WERI-Rb-1 (cell line): ENCODE measurements at places on chromosomes 4 and X.

DNA sequence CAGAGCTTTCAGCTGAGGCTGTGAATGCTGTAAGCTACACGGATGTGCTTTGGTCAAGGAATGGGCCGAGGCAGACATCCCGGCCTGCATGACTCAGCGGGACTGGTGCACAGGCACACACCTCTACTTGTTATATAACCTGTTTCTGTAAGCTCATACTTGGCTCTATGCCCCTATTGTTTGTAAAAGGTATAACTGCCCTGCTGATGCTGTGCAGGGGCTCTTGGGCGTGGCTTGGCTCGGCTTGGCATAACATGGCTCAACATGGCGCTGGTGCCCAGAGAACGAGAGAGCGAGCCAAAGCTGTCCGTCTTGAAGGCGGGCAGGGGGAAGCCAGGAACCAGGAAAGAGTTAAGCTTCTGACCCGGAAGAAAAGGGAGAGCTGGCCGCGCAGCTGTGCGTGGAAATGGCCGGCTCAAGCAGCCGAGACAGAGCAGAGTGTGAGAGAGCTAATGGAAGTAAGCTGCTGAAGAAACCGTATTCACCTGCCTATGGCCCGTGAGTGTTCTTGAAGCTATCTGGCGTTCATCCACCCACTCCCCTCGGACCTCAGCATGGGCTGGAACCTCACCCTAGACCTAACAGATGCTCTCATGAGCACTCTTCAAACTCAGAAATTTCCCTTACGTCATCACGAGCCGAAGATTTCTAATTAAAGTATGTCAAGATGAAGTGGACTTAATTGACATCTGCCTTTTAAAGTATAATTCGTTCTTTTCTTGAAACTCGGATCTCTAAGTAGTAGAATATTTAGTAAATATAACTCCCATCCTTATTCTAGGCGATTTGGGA lies 286.3 kb upstream of the AGA start:
- peak; percentile 18 for DNase-seq

DNA sequence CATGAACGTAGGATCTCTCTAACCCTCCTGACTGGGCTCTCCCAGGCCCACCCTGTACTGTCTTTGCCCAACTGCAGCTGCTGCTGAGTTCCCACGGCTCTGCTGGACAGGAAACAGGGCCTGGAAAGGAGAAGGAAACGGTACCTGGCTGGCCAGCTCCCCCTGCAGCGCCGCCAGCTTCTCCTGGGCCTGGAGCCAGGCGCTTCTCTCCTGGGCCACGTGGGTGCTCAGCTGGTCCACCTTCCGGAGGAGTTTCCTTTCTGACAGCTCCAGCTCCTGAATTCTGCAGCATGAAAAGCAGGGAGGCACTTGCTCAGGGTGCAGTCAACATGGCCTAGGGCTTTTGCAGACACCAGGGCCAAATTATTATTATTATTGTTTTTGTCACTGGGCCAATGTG lies 6.5 kb downstream of the C4orf50 start:
- no peak for DNase-seq

DNA sequence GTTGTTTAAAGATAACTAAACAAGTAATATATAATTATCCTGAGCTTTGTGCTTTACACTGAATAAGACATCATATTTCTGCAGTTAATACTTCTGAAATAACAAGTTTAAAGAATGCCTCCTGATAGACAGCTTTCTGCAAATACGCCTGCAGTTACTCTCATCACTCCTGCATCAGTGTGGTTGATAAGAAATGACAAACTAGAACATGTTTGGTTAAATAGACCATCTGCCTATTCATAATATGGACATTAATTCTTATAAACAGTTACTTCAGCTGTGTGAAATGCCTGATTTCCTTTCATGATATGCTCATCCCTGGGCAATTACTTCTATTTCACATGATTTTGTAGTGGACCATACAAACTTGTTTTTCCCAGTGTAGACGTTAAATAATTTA lies 7.0 kb upstream of the TENM3 start:
- DNase-seq: no peak

GRCh38 chr4:184156163-184156920 lies 61.3 kb downstream of the ENPP6 start:
- no peak for DNase-seq

DNA sequence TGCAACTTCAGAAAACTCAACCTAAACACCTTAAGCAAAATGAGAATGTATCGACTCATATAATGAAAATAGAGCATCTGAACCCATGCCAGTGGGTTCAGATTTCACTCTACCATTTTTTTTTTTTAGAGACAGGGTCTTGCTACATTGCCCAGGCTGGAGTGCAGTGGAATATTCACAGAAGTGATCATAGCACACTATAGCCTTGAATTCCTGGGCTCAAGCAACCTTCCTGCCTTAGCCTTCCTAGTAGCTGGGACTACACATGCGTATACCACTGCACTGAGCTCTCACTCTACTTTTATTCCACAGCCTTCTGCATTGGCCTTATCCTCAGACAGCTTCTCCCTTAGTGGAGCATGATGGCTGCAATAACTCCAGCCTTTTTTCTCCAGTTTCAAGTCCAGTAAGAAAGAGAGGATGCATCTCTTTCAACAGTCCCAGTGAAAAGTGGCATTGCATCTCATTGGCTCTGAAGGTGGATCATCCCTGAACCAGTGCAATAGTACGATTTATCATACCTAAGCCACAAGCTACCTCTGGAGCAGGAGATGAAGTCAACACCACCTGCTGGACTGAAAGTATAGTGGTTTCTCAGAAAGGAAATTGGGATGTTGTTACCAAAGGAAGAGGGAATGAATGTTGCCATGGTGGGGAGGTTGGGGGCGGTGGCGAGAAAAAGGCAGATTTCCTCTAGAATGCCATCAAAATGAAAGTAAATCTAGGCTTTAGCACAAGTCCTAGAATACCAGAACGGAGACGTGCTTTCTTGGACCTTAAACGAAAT lies 2.0 kb upstream of the SOD3 start:
- DNase-seq: no peak

- DNase-seq: no peak
These were observed 18.9 kb upstream of the SCRG1 start for GRCh38 chr4:173417833-173418232.

GRCh38 chr4:76305971-76306881 lies at the start of gene STBD1:
TSS of gene STBD1 (plus strand) at chr4:76306733. CDS start at chr4:76306770, 37 bp downstream.
- DNase-seq: peak; percentile 82

GRCh38 chrX:154460326-154460725 lies 2.2 kb downstream of the PLXNA3 start:
- DNase-seq: peak; percentile 40

- DNase-seq: no peak
These were observed 421.9 kb upstream of the DIPK2B start for GRCh38 chrX:45622538-45622937.

- peak; percentile 34 for DNase-seq
These were observed 901 bp downstream of the JADE1 start for GRCh38 chr4:128810331-128810870.

DNA sequence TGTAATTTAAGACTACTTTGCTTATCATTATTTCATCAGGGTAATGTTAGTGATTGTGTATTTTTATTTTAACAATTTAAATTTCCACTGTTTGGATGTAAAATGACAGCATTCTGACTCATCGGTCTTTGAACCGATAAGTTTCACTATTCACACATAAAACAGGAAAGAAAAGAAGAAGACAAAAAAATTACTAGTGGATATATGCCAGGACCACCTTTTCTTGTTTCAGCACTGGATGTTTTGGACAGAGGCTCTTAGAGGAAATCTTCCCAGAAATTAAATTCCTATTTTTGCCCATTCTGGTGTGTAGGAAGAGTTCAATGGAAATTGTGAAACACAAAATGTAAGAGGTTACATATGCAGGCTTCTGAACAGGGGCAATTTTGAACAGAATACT lies 57.4 kb downstream of the VEGFC start:
- no peak for DNase-seq

- DNase-seq: no peak
These were observed 30.4 kb downstream of the SCML1 start for GRCh38 chrX:17767734-17768133.

- no peak for DNase-seq
These were observed 320.3 kb upstream of the TECRL start for GRCh38 chr4:64729561-64729960.

DNA sequence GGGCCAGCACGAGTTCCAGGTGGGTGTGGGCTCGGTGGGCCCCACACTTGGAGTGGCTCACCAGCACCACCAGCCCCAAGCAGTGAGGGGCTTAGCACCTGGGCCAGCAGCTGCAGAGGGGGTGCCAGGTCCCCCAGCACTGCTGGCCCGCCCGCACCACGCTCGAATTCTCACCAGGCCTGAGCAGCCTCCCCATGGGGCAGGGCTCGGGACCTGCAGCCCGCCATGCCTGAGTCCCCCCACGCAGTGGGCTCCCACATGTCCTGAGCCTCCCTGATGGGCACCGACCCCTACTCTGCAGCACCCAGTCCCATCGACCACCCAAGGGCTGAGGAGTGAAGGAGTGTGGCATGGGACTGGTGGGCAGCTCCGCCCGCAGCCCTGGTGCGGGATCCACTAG lies 593.4 kb downstream of the GABRG1 start:
- no peak for DNase-seq

DNA sequence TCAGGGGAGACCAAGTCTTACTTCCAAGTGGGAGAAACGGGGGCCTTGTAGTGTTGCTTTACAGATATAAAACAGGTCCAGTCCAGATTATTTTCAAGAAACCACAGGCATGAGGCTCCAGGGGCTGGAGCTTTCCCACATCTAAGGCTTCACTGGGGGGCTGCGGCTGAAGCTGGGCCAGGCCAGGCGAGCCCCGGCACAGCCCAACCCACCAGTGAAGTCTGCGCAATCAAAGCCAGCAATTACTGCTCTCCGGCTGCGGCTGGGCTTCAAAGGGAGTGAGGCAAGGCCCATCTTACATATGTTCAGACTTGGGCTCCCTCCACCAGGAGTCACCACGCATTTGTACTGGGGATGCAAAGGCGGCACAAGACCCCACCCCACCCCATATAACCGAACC lies 61.7 kb downstream of the HADH start:
- DNase-seq: no peak

GRCh38 chr4:80074069-80074468 lies 1.0 kb upstream of the ANTXR2 start:
- DNase-seq: no peak

DNA sequence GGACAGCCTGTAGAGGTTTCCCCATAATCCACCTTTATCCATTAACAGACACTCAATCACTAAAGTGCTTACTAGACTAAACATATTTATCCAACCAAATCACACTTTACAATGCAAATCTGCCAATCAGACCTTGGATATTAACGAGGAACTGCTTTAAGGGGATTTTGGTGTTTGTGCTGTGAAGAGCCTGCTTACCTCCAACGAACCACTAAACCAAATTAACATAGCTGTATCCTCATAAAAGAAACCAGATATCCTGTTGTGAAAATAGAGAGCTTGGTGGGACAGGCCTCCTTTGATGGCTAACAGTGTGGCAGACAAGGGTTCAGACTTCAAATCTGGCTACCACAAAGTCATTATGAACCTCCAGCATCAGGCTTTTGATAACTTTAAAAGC lies 252.6 kb upstream of the HAND2 start:
- peak; percentile 50 for DNase-seq

DNA sequence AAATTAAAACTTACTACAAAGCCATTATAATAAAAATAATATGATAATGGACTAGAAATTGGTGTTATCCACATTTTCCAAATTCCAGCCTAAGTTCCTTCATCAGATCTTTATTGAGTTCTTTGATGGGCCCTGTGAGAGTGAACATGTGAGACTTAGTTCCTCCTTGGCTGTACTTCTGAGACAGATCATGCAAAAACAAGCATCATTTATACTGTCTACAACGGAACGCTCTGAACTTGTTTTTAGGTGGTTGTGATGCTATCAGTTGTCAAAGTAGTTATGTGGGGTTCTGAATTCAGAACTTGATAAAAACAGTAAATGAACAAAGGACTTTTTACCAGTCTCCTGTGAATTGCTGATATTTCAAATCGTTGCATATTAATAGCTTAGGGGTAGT lies 48.9 kb downstream of the JADE3 start:
- DNase-seq: no peak

GRCh38 chr4:1533501-1534064 lies 127.3 kb upstream of the NKX1-1 start:
- DNase-seq: peak; percentile 92

DNA sequence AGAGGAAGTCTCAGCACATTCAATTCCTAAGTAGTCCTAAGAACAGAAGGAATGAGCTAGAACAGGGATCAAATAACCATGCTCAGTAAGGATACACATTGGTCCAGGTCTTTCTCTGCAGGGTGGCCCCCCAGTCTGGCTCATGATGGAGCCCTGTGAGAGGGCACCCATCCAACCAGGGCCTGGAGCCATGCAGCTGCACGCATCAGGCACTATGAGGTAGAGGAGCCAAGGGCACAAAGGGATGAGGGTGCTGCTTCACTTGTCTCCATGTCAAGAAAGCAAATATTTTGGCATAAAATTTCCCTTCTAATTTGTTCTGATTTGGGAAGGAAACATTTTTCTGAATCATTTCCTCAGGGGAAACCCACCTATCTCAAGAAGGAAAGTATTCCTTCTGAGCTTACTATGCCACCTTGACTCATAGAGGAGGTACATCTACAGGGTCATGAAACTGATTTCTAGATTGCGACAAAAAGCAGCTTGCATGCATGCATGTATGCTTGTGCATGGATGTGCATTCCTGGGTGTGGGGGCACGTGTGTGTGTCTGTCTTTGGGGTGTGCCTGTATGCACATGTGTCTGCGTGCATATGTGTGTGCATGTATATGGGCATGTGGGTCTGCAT lies 600.3 kb downstream of the MID1IP1 start:
- no peak for DNase-seq

DNA sequence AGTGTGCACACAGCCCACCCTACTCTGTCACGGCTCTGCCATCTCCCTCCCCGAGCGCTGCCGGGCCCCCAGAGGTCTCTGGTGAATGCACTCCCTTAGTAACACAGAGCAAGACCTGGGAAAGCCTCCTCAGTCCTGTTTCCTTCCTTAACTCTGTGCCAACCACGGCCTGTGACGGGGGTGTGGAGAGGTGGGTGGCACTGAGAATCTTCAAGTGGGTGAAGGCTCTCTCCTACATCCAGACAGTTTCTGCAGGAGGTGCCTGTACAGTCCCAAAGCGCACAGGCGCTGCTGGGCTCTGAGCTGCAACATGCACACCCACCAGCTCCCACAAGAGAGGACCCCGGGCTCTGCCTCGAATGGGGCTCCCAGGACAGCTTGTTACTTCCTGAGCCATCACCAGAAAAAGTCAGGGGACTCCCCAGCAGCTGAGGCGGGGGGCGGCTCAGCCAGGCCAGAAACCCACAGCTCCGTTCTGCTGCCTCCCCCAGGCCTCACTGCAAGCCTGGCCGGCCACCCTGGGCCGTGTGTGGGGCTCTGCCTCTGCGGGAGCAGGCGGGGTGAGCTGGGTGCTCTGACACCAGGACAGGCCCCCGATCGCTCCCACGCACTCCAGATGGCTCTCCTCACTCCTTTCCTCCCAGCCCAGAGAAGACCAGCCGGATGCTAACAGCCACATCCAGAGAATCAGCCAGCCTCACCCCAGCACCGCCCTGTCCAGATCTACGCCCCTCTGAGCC lies 29.7 kb downstream of the FAM53A start:
- DNase-seq: no peak

- DNase-seq: no peak
These were observed 505 bp upstream of the PKD2 start for GRCh38 chr4:88006956-88007303.

- no peak for DNase-seq
These were observed 1754.1 kb downstream of the C4orf33 start for GRCh38 chr4:130850019-130850524.

GRCh38 chrX:1392376-1393068 lies 609 bp upstream of the SLC25A6 start:
- DNase-seq: peak; percentile 84
